ENCODE measurements at places on chromosomes 7 and 10.

DNA sequence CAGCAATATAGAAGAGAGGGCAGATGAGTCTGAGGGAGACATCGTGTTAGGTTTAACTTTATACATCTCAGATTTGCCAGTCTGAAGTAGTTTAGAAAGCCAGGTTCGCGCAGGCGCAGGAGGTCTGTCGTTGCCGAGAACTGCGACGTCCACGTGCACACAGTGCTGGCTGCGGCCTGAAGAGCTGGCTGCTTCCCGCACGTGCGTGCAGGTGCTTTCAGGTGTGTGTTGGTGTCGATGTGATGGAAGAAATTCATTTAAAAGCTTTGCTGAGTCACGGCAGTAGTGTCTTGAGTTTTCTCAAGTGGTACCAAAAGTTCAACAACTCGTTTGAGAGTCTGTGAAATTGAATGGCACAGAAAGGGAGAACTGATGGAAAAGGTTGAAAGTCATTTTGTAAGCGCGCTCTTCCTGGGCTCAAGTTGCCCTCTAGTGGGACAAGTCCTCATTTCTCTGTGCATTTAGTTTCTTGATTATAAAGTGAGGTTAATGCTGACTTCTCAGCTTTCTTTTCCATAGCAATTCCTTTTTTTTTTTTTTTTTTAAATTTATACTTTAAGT is 18.6 kb downstream of the WDR37 start:
- DNase-seq, result no peak

DNA sequence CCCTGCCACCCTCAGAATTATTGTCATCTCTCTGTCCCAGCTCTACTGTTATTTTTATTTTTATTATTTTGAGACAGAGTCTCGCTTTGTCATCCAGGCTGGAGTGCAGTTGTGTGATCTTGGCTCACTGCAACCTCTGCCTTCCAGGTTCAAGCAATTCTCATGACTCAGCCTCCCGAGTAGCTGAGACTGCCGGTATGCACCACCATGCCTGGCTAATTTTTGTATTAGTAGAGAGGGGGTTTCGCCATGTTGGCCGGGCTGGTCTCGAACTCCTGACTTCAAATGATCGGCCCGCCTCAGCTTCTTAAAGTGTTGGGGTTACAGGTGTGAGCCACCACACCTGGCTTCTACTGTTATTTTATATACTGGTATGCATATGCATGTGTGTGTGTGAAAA is 11.0 kb downstream of the CALHM2 start:
- DNase-seq, result no peak

- DNase-seq, result no peak
These were observed 90.1 kb upstream of the PIK3CG start for GRCh38 chr7:106774768-106775551.

- DNase-seq, result no peak
These were observed 16.0 kb downstream of the ADCYAP1R1 start for GRCh38 chr7:31068006-31068675.

DNA sequence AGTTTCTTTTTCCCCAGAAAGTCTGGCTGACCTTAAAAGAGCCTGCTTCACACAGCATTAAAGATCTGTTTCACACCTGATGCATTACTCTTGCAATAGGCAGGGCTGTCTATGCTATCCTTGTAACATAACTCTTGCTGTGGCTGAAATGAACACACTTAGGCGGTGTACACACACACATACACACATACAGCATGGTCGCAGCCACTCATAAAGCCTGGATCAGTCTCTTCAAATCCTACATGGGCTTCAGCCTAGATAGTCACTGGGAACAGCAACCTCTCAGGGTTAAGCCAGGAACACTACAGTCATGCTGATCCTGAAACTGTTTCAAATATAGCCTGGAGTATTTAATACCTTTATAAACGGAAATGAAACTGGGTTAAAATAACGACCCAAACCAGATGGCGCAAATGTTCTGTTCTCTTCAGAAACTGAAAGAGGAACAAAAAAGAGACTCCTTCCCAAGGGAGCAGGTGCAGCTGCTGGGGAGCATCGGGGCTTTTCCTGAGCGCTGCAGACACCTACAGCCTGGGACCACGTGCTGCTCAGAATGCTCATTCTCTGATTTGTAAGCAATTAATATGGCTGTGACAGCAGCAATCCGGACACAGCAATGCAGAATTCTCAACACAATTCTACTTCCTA is 61.0 kb upstream of the SFMBT2 start:
- DNase-seq, result no peak

- no peak for DNase-seq
These were observed 192.9 kb downstream of the ZMYND11 start for GRCh38 chr10:327889-328852.

DNA sequence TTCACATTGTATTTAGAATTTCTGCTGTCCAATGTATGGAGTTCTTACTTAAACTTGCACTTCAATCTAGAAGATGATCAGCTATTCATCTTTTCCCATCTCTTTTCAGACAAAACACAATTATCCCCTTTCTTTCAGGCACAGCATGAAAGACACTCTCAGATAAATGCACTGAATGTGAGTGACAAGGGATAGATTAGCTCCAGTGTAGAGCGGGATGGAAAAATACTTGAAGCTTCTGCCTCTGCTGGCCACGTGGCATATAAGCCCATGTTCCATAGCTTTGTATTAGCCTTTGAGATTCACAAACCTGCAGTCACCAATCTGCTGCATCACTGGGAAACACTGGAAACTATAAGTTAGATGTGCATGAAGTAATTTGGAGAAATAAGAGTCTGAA is 162.2 kb upstream of the FAM3C start:
- DNase-seq, result no peak

DNA sequence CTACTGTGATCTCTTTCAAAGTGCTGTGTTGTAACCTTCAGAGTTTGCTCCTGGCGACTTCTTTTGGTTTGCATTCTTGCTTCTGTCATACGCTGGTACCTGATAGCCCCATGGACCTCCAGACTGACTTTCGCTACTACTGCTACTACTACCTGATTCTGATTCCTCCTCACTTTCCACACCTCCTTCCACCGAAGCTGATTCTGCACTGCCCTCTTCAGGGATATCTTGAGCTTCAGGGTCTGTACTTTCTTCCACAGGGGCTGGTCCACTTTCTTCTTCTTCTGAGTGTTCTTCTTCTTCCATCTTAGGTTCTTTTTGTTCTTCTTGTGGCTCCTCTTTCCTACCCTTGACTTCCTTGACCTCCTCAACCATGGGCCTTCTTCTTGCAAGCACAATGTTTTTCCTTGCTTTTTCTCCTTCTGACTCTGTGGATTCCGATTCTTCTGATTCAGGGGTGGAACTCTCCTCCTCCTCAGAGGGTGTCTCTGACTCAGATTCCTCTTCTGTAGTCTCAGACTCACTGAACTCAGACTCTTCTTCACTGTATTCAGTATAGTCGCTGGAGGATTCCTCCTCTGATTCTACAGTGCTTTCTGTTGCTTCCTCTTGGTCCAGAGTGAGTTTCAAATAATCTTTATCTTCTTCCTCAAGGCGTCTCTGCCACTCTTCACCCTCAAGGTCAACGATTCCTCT is 992.2 kb downstream of the PCDH15 start:
- no peak for DNase-seq

DNA sequence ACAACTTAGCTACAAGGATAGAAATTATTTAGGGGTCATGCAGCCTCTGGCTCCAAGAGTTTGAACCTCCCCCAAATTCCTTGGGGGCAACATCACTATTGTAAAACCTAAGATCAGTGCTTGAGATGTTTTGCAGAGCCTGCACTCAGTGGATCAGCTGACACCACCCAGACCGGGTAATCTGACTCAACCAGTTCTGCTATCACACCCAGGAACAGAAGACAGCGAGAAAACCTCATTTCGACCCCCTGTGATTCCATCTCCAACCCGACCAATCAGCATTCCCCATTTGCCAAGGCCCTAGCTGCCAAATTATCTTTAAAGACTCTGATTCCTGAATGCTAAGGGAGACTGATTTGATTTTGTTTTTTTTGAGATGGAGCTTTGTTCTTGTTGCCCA is 5.2 kb downstream of the TACR2 start:
- DNase-seq, result no peak

- DNase-seq, result no peak
These were observed 123.6 kb downstream of the TCERG1L start for GRCh38 chr10:131187926-131188325.

- DNase-seq, result peak; percentile 81
These were observed 167.3 kb upstream of the KLF14 start for GRCh38 chr7:130901209-130901783.

- no peak for DNase-seq
These were observed 16.0 kb upstream of the ZNF273 start for GRCh38 chr7:64886956-64887545.

- no peak for DNase-seq
These were observed 256.4 kb downstream of the ABCA13 start for GRCh38 chr7:48427671-48428070.

GRCh38 chr10:109994711-109995577 is 12.8 kb upstream of the ADD3 start:
- no peak for DNase-seq

GRCh38 chr7:84248843-84249242 is 54.3 kb upstream of the SEMA3A start:
- DNase-seq, result no peak

- no peak for DNase-seq
These were observed 26.7 kb upstream of the CRHR2 start for GRCh38 chr7:30708983-30709382.

- DNase-seq, result no peak
These were observed 123.0 kb upstream of the FZD8 start for GRCh38 chr10:35765066-35765527.

DNA sequence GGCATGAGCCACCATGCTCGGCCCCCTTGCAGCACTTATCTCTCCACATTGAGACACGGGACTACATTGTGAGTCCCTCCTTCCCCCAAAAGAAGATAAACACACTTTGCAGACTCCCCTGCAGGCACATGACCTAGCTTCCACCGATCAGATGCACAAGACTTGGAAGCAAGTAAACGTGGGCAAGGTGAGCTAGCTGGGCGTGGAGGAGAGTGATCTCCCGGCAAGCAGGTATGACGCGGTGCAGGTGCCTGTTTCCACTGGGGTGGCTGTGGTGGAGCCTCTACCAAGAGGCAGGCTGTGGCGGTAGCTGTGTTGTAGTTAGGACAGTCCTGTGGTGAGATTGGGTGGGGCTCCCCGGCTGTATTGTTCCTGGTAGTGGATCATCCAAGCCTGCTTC is 7.7 kb upstream of the COMTD1 start:
- no peak for DNase-seq

DNA sequence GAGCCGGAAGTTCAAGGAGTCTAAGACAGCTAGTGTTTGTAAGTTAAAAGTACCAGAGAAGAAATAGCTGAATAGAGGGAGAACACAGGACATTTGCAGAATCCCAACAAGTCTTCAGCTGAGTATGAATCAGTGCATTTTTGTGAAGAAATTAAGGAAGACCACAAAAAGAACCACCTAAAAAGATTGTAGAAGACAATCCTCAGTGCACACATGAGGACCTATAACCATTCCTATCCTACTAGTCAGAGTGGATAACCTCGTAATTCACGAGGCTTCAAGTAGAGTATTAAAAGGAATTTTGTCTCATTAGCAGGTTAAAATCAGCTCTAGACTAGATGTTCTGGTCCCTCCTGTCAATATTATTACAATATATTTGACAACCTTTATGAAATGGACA is 295.4 kb upstream of the KAT6B start:
- no peak for DNase-seq

DNA sequence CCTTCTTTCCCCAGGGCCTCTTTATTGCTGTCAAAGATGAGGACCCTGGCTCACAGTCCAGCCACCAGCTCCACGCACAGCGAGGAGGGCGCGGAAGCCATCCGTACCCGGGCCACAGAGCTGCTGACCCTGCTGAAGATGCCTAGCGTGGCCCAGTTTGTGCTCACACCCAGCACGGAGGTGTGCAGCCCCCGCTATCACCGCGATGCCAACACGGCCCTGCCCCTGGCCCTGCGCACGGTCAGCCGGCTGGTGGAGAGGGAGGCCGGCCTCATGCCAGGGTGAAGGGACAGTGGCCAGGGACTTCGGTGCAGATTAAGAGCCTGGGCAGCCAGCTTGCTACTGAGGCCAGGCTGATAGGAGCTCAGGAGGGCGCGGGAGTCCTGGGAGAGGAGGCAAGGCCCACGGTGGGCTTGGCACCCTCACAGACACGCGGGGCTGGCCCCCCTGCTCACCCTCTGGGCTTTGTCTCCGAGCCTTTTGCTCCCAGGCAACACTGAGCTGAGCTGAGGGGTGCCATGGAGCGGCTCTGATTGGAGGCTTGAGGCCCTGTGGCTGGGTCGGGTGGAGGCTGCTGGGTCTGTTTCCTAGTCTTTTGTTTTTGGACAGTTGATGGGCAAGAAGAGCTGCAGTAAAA is 15.8 kb downstream of the AP5Z1 start:
- no peak for DNase-seq

DNA sequence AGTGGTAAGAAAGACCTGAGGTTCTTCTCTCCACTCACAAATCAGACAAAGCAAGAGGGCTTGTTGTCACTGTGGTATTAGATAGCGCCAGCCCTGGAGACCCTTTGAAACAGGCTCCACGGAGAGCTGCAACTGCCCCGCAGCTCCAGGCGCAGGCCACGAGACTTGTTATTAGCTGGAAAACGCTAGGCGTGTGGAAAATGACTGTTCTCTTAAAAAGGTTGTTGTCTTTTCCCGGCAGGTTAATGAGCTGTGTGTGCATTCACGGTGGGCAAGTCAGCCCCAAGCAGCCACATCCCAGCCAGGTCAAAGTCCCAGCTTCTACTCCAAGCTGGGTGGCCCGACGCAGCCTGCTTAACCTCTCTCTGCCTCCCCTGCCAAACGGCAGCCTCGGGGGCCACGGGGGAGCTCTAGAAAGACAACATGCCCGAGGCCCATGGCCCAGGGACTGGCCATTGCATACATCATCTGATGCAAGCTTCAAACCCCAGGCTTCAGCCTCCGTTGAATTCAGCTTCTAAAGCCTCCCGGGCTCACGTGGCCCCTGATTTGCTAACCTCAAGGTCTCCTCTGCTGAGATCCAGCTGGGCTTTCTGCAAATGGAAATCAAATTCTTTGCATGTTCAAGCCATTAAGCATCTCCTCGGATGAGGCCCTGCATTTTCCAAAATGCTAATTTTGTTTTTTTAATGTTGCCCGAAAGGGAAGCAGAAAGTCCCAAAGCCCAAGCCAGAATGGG is 61.3 kb upstream of the DNAAF5 start:
- no peak for DNase-seq

DNA sequence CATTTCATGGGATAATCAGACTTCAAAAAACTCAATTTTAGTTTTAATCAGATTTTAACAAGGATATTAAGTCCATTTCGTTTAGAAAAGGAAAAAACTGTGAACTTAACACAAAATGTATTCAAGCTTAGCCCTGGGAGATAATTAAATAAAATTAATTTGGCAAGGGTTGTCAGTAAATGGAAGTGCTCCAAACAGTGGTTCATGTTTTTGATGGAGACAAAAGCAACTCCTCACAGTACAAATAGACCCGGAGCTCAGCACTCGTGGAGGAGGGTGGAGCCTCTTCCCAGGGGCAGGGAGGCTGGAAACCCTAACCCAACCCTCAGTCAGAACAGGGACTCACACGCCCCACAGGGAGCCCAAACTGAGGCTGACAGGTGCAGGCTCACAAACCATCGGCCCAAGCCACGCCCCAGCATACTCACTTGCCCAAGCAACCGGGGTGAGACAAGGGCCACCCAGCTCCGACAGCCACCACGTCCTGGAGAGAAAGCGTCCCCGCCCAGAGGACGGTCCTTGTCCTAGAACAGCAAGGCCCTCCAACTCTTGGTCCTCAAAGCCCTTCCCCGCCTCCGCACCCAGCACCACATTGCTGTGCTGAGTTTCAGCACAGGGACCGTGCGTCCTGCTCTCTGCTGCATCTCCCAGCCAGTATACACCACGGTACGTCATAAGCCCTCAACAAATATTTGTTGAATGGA is 39.8 kb downstream of the MAD1L1 start:
- no peak for DNase-seq

Measured in HFF-Myc (cell line).